ENCODE measurements at places on chromosomes 7 and 10.

GRCh38 chr7:19116121-19117090 lies 1.0 kb downstream of the TWIST1 start:
- no peak for DNase-seq

DNA sequence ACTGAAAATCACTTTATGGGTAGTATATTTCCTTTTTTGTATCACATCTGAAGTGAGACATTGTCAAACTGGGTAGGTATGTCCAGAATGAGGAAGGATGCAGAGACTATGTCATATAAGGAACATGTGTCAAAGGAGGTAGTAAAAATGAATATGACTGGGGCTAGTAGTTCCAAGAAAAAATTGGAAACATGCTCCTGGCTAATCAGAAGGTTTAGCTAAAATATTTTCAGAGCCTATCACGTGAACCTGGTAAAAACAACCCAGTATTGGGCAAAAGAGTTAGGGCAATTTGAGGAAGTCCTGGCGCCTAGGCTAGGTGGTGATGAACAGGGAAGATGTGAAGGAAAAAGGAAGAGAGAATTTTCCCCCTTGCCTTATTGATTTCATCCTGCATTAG lies 26.4 kb downstream of the ENTPD1 start:
- DNase-seq: no peak

- no peak for DNase-seq
Observed at GRCh38 chr10:131843089-131843595, 57.7 kb upstream of the PPP2R2D start.

DNA sequence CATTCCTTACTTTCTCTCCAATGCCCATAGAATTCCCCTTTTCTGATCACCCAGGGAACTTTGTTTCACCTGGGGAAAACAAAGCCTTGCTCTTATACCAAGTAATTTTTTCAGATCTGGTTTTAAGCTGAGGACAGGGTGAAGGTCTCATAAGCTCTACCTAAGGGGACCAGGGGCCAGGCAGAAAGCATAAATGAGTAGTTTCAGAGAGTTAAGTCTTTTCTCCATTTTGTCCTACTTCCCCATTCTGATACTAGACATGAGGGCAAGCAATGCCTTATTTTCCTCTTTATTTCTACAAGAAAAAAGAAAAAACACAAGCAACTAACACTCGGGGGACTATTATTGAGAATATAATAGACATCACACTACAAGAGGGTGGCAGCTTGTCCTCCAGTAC lies 2.9 kb downstream of the AKR1D1 start:
- DNase-seq: no peak

- DNase-seq: no peak
Observed at GRCh38 chr10:99507265-99507664, 25.5 kb upstream of the NKX2-3 start.

- no peak for DNase-seq
Observed at GRCh38 chr10:94192974-94193373, 169.8 kb downstream of the NOC3L start.

GRCh38 chr10:88522715-88523114 lies 60.4 kb downstream of the RNLS start:
- DNase-seq: no peak

- DNase-seq: no peak
Observed at GRCh38 chr10:65341323-65341925, 1584.4 kb upstream of the LRRTM3 start.

DNA sequence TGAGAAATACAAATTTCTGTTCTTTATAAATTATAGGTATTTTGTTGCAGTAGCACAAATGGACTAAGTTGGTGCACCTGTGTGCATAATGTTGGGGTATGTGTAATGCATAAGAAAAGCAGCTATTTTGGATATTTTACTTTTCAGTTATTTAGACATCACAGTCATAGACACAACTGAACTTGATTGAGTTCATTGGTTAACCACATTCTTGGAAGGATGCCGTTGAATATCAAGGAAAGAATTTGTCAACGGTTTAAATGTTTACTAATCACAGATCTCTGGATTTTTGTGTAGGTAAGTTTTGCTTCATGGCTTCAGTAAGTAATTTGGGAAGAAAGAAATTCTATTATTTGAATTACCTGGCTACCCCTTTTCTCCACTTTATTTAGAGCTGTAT lies 4.1 kb downstream of the OTUD1 start:
- DNase-seq: no peak

DNA sequence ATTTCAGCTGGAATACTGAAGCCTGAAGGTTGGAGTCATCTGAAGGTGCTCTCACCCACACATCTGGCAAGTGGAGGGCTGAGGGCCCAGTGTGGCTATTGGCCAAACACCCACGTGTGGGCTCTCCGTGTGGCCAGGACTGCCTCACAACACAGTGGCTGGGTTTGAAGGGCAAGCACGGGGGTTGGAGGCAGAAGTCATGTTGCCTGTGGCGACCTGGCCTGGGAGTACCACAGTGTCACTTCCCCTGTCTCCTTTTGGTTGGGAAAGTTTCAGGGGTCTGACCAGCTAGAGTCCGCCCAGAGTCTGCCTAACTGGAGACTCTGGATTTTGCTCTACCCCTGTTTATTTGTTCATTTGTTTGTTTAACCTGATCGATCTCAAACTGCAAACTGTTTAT lies 169.5 kb downstream of the DNAJB6 start:
- no peak for DNase-seq

DNA sequence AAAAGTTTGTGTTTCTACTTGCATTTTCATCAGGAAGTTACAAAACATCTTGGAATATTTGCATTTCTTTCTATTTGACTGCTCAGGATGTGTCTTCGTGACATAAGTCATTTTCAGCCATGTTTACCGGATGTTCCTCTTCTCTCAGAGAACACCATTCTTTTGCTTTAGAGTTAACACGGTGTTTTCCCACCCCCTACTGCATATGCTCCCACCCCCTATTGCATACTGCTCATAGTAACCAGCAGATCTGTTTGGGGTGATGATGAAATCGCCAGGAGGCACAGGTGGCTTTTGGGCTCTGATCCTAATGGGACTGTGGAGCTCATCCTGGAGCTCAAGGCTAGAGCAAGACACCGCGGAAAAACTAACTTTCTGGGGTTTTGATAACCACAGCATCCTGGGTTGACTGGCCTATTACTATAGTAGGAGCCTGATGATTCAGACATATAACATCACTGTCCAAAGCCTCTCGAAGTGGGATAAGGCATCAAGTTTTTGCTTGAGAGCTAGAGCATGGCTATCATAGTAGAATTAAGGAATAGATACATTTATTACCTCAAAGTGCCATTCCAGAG lies 65.1 kb upstream of the BET1 start:
- no peak for DNase-seq

DNA sequence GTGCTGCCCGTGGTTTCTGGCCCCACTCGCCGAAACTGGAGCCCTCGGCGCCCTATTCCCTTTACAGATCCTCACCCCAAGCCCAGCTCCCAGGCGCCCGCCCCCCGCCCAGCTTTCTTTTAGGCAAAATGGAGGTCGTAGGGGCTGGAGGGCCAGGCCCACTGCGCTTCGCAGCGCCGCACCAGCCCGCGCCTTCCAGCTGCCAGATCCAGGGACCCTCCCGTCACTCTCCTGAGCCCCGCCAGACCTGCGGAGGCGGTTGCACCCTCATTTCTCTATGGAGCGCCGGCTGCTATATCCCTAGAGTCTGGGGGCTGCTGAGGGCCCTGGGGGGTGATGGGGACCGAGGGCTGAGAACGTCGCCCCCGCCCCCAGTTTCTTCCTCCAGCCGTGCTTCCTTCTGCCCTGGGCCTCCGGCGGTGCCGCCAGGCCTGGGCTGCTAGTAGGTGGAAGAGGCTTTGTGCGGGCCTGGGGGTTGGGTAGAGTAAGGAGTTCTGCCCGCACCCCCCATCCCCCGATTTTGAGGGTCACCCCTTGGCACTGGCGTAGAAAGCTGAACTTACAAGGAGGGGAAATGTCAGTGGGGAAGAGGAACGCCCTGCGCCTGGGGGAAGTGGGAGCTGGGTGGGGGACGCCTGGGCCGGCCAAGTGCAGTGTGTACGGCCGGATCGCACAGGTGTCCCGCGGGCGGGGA lies 1.0 kb downstream of the GNB2 start:
- no peak for DNase-seq
